Peyer's patch (tissue), 4 donors: ENCODE measurements at places on chromosomes 6 and 20. TPM values are rescaled to one million over a fixed set of nuclear protein-coding genes. Genes with fewer than 3 reads are reported as not detected.
A peak's percentile ranks its signal among the peaks of the same experiment; 100 is the strongest.

The NKX2-4 gene
- total RNA-seq: not detected

The WFDC5 gene
- not detected for total RNA-seq

The PRICKLE4 gene
- total RNA-seq: 10.5 TPM

The GSTA3 gene
- not detected for total RNA-seq

The SGK2 gene
- total RNA-seq: 98.0 TPM

The TCF21 gene
- total RNA-seq: 29.7 TPM

The COL9A3 gene
- total RNA-seq: 19.8 TPM

The BMP2 gene
- total RNA-seq: 29.8 TPM

The FGD2 gene
- 46.9 TPM for total RNA-seq

The BLTP3A gene
- 10.2 TPM for total RNA-seq

The SLC2A10 gene
- 8.3 TPM for total RNA-seq

The CST4 gene
- not detected for total RNA-seq

DNA sequence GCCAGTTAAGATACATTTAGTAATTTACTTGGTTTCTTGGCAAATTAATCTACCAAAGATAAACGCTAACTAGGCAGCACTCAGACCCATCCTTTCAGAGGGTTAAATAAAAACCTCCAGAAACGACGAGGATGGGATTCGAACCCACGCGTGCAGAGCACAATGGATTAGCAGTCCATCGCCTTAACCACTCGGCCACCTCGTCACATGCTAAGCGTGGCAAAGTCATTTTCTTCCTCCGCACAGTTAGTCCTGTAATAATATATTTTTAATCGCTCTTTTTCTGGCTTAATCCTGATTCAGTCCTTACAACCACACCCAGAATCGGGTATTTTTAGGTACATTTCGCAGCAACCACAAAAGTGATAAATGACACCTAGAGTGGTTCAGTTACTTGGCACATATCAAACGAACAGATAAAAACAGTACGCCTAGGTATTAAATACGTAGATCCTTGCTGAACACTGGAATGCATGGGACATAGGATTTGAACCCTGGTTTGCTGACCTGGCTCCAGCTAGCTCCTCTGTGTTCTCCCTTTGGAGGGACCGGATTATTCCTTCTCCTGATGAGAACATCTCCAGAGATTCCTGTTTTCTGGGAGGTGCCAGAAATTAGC, 71.6 kb downstream of the GPX5 start:
- no peaks in the 10 kb centered on the region for H3K36me3 ChIP-seq
- H3K27me3 ChIP-seq: no peaks in the 10 kb centered on the region
- no peaks in the 10 kb centered on the region for H3K4me1 ChIP-seq
- no peak overlapping the region for H3K27ac ChIP-seq
- DNase-seq: no peak
- no peak overlapping the region for H3K4me3 ChIP-seq

GRCh38 chr6:117595099-117595923, 7.0 kb downstream of the GOPC start:
- H3K4me1 ChIP-seq: peaks cover 15% of the 10 kb centered on the region
- no peak for DNase-seq
- no peaks in the 10 kb centered on the region for H3K27me3 ChIP-seq

DNA sequence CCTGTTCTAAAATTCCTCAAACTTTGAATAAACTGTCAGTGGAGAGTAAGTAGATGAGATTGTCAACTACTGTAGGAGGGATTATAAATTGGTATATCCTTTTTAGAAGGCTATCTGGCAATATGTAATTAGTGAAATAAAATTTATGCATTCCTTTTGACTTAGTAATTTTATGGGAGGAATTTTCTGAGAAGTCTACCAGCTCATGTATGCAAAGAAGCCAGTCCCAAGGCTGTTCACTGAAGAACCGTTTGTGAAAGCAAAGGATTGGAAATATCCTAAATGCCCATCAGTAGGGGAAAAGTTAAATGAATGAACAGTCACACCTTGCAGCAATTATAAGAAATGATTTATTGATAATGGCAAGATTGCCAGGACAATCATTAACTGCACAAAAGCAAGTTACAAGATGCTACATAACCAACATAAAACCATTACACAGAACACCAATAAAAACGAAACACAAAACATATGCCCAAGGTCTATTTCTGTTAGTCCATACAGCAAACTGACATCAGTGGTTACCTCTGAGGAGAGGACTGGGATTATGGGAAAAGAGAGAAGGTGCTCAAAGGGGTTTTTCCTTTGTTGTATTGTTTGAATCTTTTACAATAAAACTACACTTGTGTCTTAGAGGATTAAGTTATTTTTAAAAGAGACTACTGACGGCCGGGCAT, 4.6 kb upstream of the DSTN start:
- H3K36me3 ChIP-seq: no peaks in the 10 kb centered on the region
- no peaks in the 10 kb centered on the region for H3K27me3 ChIP-seq
- no peak overlapping the region for H3K4me3 ChIP-seq
- H3K4me1 ChIP-seq: no peaks in the 10 kb centered on the region
- no peak for DNase-seq

DNA sequence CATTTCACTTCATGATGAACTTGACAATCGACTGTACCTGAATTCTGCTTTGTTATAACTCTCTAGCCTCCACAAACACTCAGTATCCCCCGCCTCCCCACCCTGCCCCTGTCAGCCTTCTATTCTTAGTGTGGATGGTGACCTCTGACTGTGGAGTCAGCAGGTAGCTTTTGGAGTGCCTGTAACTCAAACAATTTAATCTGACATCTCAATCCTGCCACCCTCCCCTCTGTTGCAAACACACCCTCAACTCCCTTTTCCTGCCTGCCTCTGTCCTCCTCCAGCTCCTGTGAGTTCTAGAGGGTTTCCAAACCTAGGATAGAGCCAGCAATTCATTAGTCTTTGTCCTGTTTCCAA, 20.3 kb downstream of the DAAM2 start:
- H3K27me3 ChIP-seq: no peaks in the 10 kb centered on the region
- no peak overlapping the region for H3K4me3 ChIP-seq
- no peak overlapping the region for H3K27ac ChIP-seq
- no peak for DNase-seq
- no peaks in the 10 kb centered on the region for H3K36me3 ChIP-seq

DNA sequence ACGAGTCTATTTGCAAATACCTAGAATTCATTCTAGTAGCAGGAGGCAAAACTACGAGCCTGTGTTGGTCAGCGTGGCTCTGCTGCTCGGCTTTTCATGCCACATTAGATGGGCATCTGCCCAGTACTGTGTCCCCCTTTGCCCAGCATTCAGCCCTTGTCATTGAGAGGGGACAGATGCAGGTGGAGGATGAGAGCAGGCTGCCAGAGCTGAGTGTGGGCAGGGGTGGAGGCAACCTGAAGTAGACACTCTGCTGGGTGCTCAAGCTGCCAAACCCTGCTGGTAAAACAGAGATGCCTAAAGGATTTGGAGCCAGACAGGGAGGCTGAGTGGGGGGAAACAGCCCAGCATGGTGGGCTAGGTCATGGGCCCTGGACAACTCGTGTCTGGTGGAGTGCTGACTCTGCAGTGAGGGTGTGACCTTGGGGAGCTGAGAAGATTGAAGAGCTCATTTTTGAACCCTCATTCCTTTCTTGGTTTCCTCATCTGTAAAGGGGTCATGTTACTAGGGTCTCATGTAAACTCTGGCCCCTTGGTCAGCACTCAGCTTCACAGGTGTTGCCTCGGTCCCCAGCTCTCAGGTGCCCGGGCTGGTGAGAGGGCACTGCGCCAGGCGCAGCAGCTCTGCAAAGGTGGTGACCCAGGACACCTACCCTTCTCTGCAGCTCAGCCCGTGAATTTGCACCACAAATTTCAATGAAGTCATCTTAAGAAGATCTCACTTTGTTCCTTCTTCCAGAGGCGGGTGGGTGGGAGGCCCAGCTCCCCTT, 64.2 kb upstream of the BHLHE23 start:
- H3K27me3 ChIP-seq: no peaks in the 10 kb centered on the region
- H3K4me3 ChIP-seq: no peak overlapping the region
- DNase-seq: no peak
- no peaks in the 10 kb centered on the region for H3K36me3 ChIP-seq
- H3K4me1 ChIP-seq: no peaks in the 10 kb centered on the region
- no peak overlapping the region for H3K27ac ChIP-seq

- no peaks in the 10 kb centered on the region for H3K36me3 ChIP-seq
- H3K27me3 ChIP-seq: no peaks in the 10 kb centered on the region
- no peak overlapping the region for H3K4me3 ChIP-seq
- H3K4me1 ChIP-seq: peaks cover 52% of the 10 kb centered on the region
- DNase-seq: no peak
Observed at GRCh38 chr20:24995741-24996448, 3.3 kb upstream of the APMAP start.

DNA sequence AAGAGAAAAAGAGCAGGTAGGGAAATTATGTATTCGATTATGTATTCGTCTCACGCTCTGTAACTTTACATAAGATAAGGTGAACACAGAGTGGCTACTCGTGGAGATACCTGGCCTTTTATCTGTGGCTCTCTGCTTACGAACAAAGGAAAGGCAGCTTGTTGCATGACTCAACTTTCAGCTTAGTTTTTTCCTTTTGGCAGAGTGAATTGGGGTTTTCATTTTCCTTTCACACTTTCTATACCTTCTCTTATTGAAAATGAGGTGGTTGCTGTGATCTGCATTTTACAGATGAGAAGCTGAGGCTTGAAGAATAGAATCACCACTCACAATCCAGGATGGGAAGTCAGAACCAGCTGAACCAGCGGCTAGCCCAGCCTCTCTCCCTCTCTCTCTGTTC, 13.3 kb upstream of the KCNK15 start:
- no peaks in the 10 kb centered on the region for H3K36me3 ChIP-seq
- H3K4me1 ChIP-seq: no peaks in the 10 kb centered on the region
- no peak for DNase-seq
- no peaks in the 10 kb centered on the region for H3K27me3 ChIP-seq
- H3K27ac ChIP-seq: no peak overlapping the region
- H3K4me3 ChIP-seq: no peak overlapping the region

GRCh38 chr6:155346957-155347356, 32.7 kb upstream of the TFB1M start:
- H3K27me3 ChIP-seq: no peaks in the 10 kb centered on the region
- H3K4me1 ChIP-seq: no peaks in the 10 kb centered on the region
- H3K27ac ChIP-seq: no peak overlapping the region
- no peak overlapping the region for H3K4me3 ChIP-seq

- H3K4me1 ChIP-seq: no peaks in the 10 kb centered on the region
- DNase-seq: no peak
- no peak overlapping the region for H3K4me3 ChIP-seq
- H3K27ac ChIP-seq: no peak overlapping the region
- no peaks in the 10 kb centered on the region for H3K27me3 ChIP-seq
Observed at GRCh38 chr20:62885896-62886708, 24.5 kb upstream of the TCFL5 start.

DNA sequence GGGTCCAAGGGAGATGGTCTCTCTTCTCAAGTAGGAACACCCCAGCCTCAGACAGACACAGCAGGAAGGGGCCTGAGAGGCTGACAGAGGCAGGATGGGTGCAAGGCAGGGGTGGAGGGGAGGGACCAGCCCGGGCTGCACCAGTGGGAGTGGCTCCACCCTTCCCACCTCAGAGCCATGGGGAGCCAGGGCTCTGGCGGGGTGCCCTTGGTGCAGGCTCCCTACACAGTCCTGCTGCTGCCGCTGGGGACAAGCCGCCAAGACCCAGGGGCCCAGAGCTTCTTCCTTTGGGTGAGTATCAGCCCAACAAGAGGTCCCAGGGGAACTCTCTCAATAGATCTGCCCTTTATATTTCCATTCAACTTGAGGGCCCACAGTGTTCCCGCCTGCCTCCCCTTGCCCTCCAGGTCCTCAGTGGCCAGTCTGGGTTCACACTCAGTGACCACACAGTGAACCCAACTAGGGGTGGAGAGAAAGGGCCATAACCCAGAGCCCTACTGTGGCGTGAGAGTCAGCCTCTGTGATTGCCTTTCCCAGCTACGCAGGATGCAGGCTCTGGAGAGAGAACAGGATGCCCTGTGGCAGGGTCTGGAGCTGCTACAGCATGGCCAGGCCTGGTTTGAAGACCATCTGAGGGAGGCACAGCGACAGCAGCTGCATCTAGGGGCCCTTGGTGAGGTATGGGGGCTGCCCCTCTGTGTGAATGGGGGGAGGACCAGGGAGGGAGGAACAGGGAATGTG, 592 bp downstream of the SAPCD1 start:
- H3K4me1 ChIP-seq: no peaks in the 10 kb centered on the region
- H3K4me3 ChIP-seq: no peak overlapping the region
- H3K27me3 ChIP-seq: no peaks in the 10 kb centered on the region
- no peak for DNase-seq
- H3K36me3 ChIP-seq: no peaks in the 10 kb centered on the region

GRCh38 chr6:51283723-51284355, 465.2 kb downstream of the TFAP2B start:
- no peak overlapping the region for H3K27ac ChIP-seq
- no peak for DNase-seq
- H3K4me3 ChIP-seq: no peak overlapping the region
- no peaks in the 10 kb centered on the region for H3K36me3 ChIP-seq
- H3K4me1 ChIP-seq: no peaks in the 10 kb centered on the region

- H3K27ac ChIP-seq: no peak overlapping the region
- H3K36me3 ChIP-seq: no peaks in the 10 kb centered on the region
- H3K4me1 ChIP-seq: no peaks in the 10 kb centered on the region
- H3K4me3 ChIP-seq: no peak overlapping the region
Observed at GRCh38 chr20:7285918-7286556, 518.6 kb downstream of the BMP2 start.

- H3K27ac ChIP-seq: no peak overlapping the region
- no peak for DNase-seq
- no peaks in the 10 kb centered on the region for H3K27me3 ChIP-seq
- H3K4me1 ChIP-seq: no peaks in the 10 kb centered on the region
Observed at GRCh38 chr6:84553527-84553926, 210.9 kb downstream of the TBX18 start.

- H3K27me3 ChIP-seq: no peaks in the 10 kb centered on the region
- no peaks in the 10 kb centered on the region for H3K36me3 ChIP-seq
- DNase-seq: no peak
- H3K27ac ChIP-seq: peak overlapping the region; percentile 29
Observed at GRCh38 chr6:47245745-47246371, 63.8 kb downstream of the TNFRSF21 start.

GRCh38 chr6:117502580-117502979, 20.1 kb downstream of the DCBLD1 start:
- DNase-seq: no peak
- no peak overlapping the region for H3K4me3 ChIP-seq
- H3K4me1 ChIP-seq: no peaks in the 10 kb centered on the region
- no peaks in the 10 kb centered on the region for H3K27me3 ChIP-seq
- no peak overlapping the region for H3K27ac ChIP-seq

DNA sequence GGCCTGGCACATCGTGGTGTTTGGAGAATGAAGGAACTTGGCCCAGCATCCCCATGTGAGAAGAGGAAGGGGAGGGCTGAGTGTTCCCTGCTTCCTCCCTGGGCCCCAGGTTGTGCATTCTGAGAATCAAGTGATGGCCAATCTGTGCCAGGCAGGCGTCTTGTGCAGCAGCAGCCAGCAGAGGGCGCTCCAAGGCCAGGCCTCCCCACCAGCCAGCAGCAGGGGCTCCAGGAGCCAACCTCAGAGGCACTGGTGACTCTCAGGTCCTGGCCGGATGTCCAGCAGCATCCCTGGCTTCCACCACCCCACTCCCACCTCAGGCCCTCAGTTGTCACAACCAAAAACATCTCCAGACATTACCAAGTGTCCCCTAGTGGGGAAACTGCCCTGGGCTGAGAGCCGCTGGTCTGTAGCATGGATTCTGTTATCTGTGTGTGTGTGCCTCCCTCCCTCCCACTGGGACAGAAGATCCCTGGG, 192.0 kb downstream of the PREX1 start:
- no peak overlapping the region for H3K27ac ChIP-seq
- H3K4me1 ChIP-seq: no peaks in the 10 kb centered on the region
- peak; percentile 39 for DNase-seq

- H3K4me1 ChIP-seq: no peaks in the 10 kb centered on the region
- no peak overlapping the region for H3K4me3 ChIP-seq
- DNase-seq: no peak
- no peak overlapping the region for H3K27ac ChIP-seq
- no peaks in the 10 kb centered on the region for H3K36me3 ChIP-seq
Observed at GRCh38 chr6:138818496-138819194, 22.8 kb downstream of the ECT2L start.
